ENCODE measurements at places on chromosomes 16 and 17.

GRCh38 chr17:2155573-2155972, 100.7 kb downstream of the HIC1 start:
- DNase-seq = no peak

- no peak for DNase-seq
Observed at GRCh38 chr16:81933361-81933760, 77.9 kb downstream of the SDR42E1 start.

DNA sequence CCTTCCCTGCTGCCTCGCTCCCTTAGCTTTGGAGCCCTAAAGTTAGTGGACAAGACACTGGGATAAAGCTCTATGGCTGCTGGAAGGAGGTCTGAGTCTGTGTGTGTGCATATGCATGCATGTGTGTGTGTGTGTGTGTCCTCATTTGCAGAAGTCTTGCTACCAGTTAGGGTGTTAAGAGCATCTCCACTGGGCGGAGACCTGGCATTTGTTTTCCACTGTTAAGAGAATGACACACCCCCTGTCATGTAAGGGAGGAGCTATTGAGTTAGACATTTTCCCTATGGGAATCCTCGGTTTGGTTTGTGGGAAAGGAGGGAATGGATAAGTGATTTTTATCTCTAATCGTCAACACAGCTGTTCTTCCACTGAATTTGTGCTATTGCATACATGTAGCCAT, 24.8 kb upstream of the ARHGAP23 start:
- DNase-seq = no peak

DNA sequence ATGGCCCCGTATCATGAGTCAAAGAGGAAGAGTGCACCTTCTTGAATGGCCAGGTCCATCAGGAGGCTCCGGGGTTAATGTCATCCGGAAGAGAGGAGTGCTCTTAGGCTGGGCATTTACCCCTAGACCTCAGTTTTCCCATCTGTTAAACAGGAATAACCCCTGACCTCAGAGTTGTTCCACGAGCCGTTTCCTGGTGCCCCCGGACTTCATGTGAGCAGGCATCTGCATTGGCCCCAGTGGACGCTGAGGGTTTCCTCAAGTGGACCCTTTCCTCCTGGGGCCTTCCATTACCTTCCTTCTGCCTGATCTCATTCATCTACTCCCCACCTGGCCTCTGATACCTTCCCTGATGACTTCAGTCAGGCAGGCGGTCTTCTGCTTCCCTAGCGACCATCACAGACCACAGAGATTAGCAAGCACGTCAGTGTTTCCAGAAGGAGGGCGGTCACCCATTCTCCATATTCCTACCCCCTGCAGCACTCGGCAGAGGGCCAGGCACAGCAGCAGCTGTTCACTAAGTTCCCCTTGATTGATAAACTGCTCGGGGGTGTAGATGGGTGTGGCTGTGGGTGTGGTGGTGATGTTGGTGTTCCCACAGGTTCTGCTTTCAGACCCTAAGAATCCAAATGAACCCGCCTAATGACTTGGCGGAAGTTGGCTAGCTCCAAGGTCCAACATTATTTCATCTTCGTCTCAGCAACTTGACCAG, 346.6 kb upstream of the TNRC6C start:
- DNase-seq = no peak

GRCh38 chr16:13332713-13333255, 431.4 kb downstream of the SHISA9 start:
- DNase-seq = no peak

GRCh38 chr17:44971776-44972483, 3.8 kb upstream of the C1QL1 start:
- no peak for DNase-seq

DNA sequence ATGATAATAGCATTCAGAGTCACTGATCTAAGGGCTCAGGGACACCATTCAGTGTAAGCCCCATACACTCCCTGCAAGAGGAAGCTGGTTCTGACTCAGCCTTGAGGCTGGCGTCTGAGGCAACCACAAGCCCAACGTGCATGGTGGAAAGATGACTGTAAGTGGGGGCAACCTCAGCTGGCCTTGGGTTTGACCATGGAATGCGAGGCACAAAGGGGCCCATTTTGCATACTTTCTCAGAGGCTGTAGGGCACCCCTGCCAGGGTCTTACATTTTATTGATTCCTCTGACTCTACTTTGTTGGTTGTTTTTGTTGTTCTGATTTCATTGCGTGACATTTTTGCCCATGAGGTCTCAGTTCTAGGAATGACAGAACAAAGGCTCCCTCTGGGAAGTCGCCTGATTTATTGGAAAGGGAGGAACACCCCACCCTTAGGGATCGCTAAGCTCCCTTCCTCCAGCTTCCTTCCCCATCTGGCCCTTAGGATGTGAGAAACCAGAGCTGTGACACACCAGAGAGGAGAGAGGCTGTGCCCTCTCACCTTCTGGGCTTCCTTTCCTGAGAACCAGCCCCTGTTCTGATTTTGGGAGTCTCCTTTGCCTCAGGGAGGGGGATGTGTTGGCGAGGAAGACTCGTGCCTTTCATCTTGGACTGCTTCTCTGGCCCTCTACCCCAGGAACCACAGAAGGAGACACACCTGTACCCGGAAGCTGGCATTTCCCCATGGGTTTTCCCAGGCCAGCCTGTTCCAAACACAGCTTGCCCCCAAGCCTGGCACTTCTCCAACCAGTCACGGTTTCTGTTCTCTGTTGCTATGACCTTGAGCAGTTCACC, 5.6 kb upstream of the CIITA start:
- DNase-seq = peak; percentile 27

GRCh38 chr16:46618516-46618915, 2.7 kb downstream of the SHCBP1 start:
- no peak for DNase-seq

DNA sequence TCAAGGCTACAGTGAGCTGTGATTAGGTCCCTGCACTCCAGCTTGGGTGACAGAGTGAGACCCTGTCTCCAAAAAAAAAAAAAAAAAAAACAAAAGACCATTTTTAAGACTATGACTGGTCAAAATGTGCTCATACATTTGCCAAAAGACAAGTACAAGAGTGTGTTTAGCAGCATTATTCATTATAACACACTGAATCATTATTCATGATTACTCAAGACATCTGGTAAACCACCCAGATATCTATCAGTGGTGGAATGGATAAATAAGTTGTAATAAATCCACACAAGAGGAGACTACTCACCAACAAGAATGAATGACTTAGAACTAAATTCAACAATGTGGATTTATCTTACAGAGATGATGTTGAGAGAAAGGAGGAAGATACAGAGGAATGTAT, 716.3 kb downstream of the MAF start:
- no peak for DNase-seq

GRCh38 chr16:19913340-19913645, 28.6 kb upstream of the GPRC5B start:
- no peak for DNase-seq

DNA sequence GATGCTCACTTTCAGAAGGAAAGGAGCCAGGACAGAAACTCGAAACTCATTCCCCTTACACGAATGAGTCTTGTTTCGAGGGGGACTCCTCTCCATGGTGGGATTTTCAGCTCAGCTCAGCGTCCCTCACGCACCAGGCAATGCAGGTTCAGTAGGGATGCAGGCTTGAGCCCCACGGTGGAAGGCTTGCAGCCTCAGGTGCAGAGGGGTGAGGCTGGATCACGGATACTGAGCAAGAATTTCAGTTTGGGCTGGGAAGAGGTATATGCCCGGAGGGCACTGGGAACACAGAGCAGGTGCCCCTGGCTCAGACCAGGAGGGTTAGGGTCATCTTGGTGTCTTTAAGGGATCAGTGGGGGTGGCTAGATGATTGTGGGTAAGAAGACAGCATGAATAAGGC, 344.9 kb upstream of the TNRC6C start:
- no peak for DNase-seq

- DNase-seq = no peak
Observed at GRCh38 chr17:8496081-8496480, 60.4 kb downstream of the NDEL1 start.

Data from GM19239 (cell line).